ENCODE measurements at places on chromosomes 12 and 14.

GRCh38 chr12:69039911-69040310, 106.9 kb upstream of the CPM start:
- DNase-seq = no peak

- DNase-seq = no peak
Measured at GRCh38 chr12:12958886-12959285, 6.9 kb upstream of the GPRC5D start.

- DNase-seq = no peak
Measured at GRCh38 chr12:6771091-6771495, 1.2 kb upstream of the LAG3 start.

- no peak for DNase-seq
Measured at GRCh38 chr12:52423035-52423434, 11.1 kb downstream of the KRT75 start.

GRCh38 chr12:16063726-16064125, 152.6 kb downstream of the DERA start:
- no peak for DNase-seq

DNA sequence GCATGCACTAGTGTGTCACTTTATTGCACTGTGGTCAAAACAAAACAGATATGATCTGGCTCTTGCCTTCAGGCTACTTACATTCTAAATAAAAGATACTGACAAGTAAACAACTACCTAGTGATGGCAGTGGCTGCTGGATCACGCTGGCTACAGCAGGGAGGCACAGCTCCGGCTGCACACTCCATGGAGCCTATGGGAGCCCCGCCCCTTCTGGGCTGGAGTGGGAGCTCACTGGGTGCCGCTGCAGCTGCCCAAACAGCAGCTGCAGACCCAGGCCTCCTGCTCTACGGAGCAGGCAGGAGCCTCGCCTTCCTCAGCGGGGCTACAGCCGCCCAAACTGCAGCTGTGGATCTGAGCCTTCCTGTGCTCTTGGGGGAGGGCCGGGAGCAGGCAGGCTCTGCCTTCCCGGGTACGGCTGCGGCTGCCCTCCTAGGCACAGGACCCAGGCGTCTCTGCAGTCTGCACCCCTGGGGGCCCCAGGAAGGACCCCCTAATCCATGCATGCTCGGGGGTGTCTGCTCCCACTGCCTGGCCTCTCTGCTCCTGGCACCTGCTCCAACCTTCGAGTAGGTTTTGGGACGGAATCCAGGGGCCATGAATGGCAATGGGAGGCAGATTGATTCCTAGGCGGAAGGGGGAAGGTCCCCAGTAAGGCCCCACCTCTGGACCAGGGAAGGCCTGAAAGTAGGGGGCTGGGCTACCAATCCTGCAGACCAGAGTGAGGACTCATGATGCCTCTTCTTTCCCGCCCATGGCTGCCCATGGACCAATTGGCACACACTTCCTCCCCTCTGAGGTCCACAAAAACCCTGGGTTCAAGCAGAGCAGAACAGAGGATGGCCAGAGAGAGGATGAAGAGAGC, 253.1 kb downstream of the ANO6 start:
- DNase-seq = no peak

- DNase-seq = no peak
Measured at GRCh38 chr12:26647088-26647487, 185.9 kb downstream of the ITPR2 start.

- no peak for DNase-seq
Measured at GRCh38 chr14:94079891-94080620, 946 bp downstream of the DDX24 start.

- no peak for DNase-seq
Measured at GRCh38 chr12:130246560-130246959, 84.3 kb downstream of the FZD10 start.

DNA sequence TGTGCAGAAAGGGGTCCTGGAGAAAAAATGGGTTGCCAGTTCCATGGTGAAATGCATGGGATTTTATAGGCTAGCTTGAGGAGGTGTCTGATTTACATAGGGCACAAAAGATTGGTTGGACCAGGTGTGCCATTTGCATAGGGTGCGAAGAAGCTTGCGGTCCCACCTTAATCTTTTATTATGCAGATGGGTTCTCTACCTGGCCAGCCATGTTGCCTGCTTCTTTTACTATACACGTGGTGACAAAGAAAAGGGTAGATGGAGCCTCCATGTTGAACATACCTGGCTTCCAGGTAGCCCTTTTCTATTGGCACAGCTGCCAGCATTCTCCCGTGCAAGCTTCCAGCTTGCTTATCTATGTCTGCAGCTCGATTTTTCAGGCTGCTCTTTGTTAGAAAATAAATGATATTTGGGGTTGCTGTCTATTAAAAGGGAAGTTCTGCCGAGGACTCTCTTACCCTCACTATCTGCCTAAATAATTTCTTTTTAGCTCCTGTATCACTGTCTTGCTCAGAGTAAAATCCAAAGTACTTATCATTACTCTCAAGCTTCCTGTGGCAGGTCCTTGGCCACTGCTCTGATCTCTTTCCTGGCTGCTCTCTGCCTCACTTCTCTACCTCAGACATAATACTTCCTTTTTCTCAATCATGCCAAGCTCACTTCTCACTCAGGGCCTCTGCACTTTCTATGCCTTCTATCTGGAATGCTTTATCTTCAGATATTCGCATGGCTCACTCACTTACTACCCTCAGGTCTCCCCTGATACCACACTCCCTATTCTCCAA, 216.0 kb upstream of the DAAM1 start:
- no peak for DNase-seq

- DNase-seq = no peak
Measured at GRCh38 chr12:124949779-124950728, 35.6 kb upstream of the UBC start.

DNA sequence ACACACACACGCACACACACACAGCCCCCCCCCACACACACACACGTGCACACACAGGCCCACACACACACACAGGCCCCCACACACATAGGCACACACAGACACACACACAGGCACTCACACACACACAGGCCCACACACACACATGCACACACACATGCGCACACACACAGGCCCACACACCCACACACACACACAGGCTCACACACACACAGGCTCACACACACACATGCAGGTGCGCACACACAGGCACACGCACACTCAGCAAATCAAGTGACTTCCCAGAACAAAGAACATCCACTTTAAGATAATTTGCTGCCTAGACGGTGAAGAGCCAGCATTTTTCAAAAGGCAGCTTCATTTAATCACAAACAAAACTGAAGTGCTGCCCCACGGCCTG, 78.5 kb upstream of the FBRSL1 start:
- no peak for DNase-seq

DNA sequence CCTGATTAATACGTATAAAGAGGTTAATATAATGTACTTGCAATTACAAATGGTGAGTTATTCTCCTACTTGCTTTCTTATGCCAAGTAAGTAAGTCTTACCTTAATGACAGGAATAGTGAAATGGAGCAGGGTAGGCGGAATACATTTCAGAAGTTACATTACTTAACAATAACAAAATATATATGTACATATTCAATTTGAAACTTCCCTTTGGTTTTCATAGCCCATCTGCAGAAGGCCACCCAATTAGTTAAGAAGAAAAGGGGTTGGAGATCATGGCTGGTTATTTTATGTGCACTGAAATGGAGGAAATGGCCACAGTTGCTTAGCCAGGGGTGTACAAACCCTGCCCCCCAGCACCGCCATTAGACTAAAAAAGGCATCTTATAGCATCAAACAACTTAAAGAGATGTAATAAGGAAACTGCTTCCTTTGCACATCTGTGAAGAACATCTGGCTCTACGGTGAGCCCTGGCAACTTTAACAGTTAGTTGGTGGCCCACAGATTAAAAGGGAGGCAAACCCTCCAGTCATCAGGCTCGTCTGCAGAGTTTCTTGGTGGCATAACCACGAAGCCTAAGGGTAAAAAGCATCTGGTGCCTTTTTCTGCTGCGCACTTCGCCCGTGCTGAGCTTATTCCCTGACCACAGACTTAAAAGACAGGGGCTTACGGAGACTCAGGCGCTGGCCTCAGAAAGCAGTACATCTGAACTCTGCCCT, 38.8 kb upstream of the DACT1 start:
- no peak for DNase-seq

- DNase-seq = no peak
Measured at GRCh38 chr14:51014086-51014485, 69.8 kb upstream of the PYGL start.

- no peak for DNase-seq
Measured at GRCh38 chr14:78593949-78594348, 423.8 kb downstream of the NRXN3 start.

- no peak for DNase-seq
Measured at GRCh38 chr14:95460647-95461478, 55.6 kb downstream of the SYNE3 start.

- DNase-seq = no peak
Measured at GRCh38 chr14:96205978-96206360, 1.3 kb downstream of the BDKRB2 start.
